ENCODE measurements at places on chromosomes 3 and 15.

DNA sequence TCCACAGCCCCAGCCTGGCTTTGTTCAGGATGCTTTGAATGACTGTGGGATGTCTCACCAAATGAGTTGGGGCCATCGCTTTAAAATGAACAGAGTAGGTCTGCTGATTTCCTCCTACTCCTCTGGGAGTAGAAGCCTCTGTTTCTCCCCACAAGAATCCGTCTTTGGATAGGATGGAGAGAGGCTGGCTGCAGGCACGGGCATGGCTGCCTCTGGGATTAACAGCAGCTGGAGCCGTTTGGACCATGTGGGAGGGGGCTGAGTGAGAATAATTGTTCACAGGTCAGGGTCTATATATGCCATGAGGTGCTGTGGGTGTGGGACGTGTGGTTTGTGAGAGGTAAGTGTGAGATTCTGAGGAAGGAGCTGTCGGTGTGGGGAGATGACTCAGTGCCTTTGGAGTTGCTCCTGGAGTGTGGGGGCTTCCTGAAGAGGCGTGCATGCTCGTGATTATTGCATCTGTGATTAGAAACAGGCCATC is 48.0 kb upstream of the APEH start:
- DNase-seq, result peak; percentile 77

- DNase-seq, result no peak
These were observed 311.7 kb downstream of the SATB1 start for GRCh38 chr3:18113417-18113816.

DNA sequence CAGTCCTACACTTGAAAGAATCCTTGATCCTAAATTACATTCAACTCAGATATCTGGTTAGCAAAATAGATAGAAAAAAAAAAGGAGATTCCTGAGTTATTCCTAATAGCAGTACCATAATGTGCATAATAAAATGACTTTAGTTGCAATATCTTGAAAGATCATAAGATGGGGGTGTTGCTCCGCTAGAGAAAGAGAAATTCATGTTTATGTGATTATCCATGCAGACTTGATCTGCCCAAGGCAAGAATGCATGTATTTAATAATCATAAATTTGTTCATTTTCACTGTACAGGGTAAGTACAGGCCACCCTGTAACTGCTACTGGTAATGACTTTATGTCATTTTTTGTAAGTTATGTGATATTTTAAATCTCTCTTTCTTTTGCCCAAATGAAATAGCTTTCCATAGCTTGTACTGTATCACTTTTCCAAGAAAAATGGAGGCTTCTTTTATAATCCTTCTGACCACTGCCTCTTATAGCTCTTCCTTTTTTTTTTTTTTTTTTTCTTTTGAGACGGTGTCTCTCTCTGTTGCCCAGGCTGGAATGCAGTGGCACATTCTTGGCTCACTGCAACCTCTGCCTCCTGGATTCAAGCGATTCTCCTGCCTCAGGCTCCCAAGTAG is 84.6 kb downstream of the HCN4 start:
- no peak for DNase-seq

GRCh38 chr15:77035999-77036471 is 34.9 kb downstream of the TSPAN3 start:
- no peak for DNase-seq

- no peak for DNase-seq
These were observed 28.8 kb downstream of the PSTPIP1 start for GRCh38 chr15:77023576-77024272.

- no peak for DNase-seq
These were observed 51.4 kb downstream of the SSUH2 start for GRCh38 chr3:8593021-8593827.

DNA sequence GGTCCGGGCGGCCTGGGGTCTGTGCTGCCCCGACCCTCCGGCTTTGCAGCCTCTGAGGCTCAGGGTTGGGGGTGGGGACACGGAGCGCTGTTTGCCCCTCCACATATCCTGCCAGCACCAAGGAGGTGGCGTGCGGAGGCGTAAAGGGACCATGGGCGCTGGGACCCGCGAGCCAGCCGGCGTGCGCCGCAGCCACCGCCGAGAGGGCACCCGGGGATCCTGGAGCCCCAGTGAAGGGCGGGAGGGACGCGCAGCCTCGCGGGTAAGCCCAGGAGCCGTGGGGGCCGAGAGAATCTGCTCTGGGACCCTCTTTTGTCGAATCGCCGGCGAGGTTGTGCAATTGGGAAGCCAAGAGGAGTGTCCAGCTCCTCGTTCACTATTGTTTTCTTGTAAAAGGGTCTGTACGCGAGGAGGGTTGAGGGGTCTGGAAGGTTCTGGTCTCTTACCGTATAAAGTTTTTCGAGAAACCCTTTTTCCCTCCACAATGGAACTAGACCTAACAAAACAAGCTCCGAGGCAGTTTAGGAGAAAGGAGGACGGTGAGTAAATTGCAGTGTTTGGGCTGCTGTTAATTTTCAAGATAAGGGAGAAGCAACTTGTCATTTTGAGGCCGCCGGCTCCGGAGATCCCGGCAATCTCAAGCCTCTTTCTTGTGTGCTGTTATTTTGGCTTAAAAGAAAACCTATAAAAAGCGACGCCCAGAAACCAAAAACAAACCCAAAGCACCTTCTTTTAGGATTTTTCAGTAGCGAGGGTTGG is 29.9 kb upstream of the ST3GAL6 start:
- DNase-seq, result peak; percentile 37

GRCh38 chr15:60350108-60350507 is 47.7 kb downstream of the ANXA2 start:
- no peak for DNase-seq

GRCh38 chr15:42577514-42578031 is 2.2 kb downstream of the STARD9 start:
- no peak for DNase-seq

- no peak for DNase-seq
These were observed 930.2 kb upstream of the ALCAM start for GRCh38 chr3:104436506-104436905.

GRCh38 chr15:45234562-45235235 is 17.3 kb upstream of the SLC28A2 start:
- DNase-seq, result no peak

DNA sequence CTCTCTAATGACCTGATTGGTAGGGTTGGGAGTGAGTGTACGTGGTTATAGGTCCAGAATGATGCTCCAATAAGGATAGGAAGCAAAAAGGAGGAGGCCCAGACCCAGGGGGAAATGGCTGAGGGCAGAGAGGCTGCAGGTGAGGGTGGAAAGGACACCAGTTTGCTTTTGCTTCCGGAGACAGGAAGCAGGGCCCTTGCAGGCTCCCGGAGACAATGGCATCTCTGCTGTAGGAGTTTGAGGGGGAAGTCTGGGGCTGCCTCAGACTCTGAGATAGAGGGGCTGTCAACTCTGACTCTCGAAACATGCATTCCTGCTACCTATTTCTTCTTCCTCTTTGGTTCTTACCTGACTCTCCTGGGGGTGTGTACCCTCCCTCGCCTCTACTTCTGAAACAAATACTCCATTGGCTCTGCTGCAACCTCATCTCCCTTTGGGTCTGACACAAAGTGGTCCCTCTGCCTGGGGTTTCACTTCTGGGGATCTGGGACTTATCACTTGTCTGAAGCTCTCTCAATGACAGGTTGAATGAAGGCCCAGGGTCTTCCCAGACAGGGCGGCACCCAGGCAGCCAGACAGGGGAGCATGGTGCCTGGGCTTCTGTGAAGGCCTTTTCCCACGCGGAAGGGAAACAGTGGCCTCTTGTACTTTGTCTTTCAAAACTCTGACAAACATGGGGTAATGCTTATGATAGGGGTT is 61.5 kb downstream of the CHRD start:
- no peak for DNase-seq

DNA sequence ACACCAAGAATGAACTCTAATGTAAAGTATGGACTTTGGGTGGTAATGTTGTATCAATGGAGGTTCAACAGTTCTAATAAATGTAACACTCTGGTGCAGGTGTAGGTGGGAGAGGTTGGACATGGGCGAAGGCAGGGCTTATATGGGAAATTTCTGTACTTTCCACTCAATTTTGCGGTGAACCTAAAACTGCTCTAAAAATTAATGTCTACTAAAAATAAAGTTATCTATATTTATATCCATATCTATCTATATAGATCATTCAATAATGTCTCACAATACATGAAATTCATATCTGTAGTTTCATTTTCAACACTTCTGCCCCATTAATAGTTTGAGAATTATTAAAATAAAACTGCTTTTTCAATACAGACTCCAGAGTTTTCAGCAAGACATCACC is 49.3 kb downstream of the CD200R1 start:
- DNase-seq, result no peak

DNA sequence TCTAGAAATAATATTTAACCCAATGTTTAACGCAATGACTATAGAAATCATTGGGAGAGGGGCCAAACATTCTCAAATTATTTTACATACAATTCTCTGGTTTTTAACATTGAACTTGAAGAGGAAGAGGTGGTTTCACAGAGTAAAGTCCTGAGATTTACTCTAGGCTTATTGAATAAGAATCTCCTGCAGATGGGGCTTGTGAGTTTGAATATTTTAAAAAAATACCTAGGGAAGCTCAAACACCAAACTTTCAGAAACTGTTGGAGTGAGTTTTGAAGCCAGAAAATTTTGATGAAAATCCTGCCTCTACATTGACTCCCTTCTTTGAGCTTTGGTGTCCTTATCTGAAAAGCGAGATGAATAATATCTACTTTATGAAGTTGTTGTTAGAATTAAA is 906.6 kb downstream of the TUSC7 start:
- DNase-seq, result no peak

- DNase-seq, result no peak
These were observed 56.0 kb downstream of the FRMD4B start for GRCh38 chr3:69329892-69330291.

DNA sequence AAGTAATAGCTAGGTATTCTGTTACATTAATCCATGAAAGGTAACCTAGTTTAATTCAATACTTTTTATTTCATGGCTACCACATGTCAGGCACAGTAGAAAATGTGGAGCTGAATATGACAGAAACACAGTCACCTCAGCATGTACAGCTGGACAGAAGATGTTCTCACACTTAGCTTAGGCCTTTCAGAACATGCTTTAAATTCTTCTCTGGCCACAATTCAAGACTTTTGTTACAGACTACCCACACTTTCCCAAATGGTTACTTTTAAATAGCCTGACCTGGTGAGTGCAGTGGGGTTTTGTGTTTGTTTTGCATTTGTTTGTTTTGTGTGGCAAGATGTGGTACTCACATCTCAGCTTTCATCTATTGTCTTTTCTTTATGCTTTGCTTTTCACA is 1079.5 kb downstream of the IGSF11 start:
- DNase-seq, result no peak

- DNase-seq, result no peak
These were observed 24.2 kb downstream of the DENND4A start for GRCh38 chr15:65767895-65768294.

- no peak for DNase-seq
These were observed 252.9 kb upstream of the ST8SIA2 start for GRCh38 chr15:92140796-92141195.

- no peak for DNase-seq
These were observed 45.1 kb upstream of the EPHB1 start for GRCh38 chr3:134749802-134750553.

DNA sequence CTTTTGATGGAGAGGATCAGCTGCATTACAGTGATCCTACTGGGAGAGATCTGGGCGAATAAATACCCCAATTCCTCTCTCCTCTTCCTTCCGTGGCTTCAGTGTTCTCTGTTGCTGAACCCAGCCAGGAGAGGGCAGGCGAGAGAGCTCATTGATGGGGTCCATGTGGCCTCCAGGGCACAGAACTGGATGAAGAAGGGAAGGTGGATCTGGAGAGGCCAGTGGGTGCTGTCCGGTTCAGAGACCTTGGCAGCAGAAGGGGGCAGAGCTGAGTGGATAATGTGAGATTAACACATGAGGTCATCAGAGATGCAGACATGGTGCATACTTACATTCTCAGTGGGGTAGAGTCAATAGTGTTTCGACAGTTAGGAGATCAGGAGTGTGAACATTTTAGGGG is 193.6 kb downstream of the CLSTN2 start:
- no peak for DNase-seq
